ENCODE measurements at places on chromosomes 1 and 21.

DNA sequence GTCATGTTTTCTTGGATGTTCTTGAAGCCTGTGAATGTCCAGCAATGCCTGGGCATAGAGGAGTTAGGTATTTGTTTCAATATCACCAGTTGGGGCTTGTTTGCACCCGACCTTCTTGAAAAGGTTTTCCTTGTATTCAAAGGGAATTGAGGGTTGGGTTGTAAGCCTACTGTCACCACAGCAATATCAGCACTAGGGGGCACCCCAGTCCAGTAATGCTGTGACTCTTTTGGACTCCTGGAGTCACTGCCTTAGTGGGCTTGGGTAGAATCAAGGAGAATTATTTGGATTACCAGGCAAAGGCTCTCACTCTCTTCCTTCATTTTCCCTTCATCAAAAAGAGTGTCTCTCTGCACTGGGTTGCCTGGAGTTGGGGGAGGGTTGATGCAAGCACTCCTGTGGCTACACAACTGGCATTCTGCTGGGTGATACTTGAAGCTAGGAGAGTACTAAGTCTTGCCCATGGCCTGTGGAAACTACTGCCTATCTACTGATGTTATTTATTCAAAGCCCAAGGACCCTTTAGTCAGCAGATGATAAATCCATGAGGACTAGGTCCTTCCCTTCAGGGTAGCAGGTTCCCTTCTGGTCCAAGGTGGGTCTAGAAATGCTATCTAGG lies 34.5 kb downstream of the OR10R2 start:
- DNase-seq = no peak

DNA sequence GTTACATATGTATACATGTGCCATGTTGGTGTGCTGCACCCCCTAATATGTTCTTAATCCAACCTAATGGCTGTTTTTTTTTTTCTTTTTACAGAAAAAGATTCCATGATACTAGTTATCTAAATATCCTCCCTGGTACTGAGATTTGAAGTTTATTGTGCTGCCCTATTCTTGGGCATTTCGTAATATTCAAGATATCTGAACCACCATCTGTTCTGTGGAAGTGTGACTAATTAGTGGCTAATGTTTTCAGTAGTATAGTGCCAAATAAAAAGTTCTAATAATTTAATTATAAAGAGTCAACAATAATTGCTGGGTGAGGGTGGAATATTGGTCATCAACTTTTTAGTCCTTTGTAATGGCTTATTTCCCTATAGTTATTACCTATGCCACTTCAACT lies 217.5 kb downstream of the GABPA start:
- DNase-seq = no peak

- no peak for DNase-seq
Measured at GRCh38 chr1:84913555-84913892, 20.5 kb upstream of the LPAR3 start.

DNA sequence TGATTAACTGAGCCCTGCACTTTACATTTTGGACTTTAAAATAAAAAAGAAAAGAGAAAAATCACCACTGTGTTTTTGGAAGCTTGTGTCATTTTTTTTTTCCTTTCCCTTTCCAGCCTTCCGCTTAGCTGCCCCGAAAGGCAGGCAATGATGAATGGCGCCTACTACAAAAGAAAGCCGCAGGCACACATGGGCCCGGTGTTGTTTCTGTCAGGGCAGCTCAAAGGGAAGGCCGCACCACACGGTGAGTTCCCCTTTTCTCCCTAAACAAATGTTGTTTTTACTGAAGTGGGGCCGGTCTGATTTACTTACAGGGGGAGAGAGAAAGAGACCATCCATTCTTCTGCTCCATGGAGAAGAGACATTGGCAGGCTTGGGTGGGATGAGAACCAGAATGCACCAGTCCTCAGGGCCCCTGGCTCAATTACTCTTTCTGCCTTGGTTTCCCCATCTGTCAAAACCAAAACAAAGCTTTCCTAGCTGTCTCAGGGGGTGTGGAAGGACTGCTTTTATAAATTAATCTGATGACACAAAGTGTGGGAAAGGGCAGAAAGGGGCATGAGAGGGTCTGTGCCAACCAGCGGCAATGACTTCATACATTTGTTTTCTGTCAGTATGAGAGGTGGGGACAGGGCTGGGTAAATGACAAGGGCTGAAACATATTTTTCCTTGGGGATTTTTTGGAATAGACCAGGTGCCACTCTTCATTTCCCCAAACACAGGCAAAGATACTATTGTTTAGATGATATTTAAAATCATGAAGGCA lies 91.4 kb upstream of the PLXNA2 start:
- DNase-seq = no peak

- no peak for DNase-seq
Measured at GRCh38 chr1:204130981-204131892, 20.6 kb downstream of the ETNK2 start.

GRCh38 chr1:116711263-116711840 lies 42.9 kb upstream of the CD2 start:
- DNase-seq = no peak

GRCh38 chr1:94795434-94795833 lies 24.7 kb upstream of the SLC44A3 start:
- no peak for DNase-seq

DNA sequence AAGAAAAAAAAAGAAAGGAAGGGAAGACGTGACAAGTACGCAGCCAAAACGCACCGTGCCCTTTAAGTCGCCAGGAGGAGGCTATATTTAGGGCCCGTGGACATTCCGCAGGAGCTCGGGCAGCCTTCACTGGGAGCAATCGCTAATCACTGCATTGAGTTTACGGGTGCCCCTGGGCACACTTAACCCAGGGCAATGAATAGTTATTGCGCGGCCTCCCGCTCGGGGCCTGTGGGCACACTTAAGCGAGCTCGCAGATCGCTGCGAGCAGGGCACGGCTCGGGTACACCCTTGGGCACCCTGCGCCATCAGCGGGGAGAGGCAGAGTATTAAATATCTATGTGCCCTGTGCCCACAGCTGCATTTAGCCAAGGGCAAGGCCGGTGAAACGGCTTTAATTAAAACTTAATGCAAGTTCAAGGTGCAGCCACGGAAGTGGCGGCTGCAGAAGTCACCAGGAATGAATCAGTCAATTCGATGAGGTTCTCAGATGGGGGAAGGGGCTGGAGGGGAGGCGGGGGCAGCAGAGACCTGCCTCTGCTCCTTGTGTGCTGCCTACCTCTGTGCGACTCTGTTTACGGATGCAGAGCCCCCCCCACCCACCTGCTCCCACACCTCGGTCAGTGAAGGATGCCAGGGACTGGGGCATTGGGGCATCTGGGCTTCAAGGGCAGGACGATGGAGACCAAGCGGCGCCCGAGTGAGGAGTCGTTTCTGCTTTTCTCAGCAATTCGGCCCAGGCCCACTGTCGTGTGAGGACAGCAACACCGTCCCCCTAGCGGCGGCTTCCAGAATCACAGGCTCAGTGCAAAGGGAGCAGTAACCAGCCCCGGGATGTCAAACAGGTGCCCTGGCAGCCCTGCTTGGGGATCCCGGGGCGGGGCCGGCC lies 51.8 kb upstream of the TARDBP start:
- no peak for DNase-seq

GRCh38 chr1:244835276-244836134 lies at the start of gene COX20:
COX20 (plus strand) TSS chr1:244835658; CDS start chr1:244835715, 57 bp downstream.
- no peak for DNase-seq

DNA sequence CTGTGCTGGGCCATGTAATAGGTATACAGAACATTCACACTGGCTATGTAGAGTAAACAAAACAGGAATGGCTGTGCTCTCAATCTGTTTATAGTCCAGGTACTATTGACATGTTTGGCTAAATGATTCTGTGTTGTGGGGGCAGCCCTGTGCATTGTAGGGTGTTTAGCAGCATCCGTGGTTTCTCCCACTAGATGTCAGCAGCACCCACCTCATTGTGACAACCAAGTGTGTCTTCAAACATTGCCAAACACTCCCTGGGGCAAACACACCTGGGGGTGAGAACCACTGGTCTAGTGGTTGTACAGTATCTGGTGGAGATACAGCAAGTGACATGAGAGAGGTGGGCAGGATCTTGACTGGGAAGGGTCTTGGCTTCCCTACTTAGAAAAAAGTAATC lies 80.4 kb upstream of the SPATA6 start:
- no peak for DNase-seq

DNA sequence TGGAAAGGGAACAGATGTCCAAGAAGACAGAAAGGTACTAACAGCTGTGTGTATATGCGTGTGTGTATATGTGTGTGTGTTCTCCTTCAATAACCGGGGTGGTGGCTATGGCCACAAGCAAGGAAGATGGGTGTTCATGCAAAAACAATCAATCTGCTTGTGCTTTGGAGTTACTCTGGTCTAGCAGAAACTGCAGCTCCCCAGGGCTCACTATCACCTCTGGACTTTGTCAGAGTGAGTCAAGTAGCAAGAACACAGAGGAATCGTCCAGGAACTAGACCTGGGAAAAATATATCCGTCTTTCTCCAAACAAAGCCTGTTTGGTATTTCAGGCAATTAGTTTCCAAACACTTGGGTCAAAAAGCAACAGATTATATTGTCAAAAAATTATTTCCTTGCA lies 68.6 kb downstream of the GNG12 start:
- no peak for DNase-seq

GRCh38 chr1:167263819-167264464 lies 43.3 kb downstream of the POU2F1 start:
- no peak for DNase-seq

DNA sequence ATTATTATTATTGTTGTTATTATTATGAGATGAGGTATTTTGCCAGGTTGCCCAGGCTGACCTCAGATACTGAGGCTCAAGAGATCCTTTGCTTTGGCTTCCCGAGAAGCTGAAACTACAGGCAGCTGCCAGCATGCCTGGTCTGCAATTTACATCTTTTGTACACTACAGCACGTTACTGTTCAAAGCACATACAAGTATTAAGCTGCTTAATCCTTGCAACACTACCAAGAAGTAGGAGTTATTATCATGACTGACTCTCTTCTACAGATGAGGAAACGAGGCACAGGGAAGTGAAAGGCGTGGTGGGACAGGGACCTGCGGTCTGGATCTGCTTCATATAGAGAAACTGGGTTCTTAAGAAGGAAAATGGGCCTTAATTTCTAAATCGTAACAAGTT lies 11.6 kb downstream of the ERG start:
- no peak for DNase-seq

DNA sequence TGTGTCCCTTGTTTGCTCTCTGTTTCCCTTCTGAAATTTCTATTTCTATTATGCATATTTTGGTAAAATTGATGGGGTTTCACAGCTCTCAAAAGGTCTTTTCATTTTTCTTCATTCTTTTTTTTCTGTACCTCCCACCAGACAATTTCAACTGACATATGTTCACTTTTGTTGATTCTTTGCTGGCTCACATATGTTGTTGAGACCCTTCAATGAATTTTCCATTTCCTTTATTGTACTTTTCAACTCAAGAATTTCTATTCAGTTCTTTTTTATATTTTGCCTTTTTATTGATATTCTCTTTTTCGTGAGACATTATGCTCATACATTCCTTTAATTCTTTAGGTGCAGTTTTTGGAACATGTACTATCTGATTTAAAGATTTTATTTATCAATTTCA lies 102.6 kb upstream of the GRIK1 start:
- DNase-seq = no peak

DNA sequence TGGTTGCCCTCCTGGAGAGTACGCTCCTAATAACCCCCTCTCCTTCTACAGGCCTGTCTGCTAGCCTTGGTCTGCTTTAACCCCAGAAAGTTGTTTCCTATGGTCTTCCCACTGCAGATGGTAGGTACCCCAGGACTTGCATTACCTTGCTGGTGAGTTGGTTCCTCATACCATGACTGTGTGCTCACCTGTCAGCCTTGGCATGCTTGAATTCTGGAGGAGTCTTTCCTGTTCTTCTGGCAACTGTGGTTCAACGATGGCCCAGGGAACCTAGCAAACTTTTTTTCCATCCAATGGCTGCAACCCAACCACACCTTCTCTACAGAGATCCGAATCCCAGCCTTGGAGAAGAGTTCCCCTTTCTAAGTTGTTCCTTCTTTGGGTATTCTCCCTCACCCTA lies 36.9 kb downstream of the RPS6KC1 start:
- DNase-seq = no peak

- DNase-seq = no peak
Measured at GRCh38 chr1:31757204-31757679, 6.9 kb downstream of the ADGRB2 start.

- DNase-seq = no peak
Measured at GRCh38 chr1:28507646-28508434, 2.0 kb downstream of the RCC1 start.

DNA sequence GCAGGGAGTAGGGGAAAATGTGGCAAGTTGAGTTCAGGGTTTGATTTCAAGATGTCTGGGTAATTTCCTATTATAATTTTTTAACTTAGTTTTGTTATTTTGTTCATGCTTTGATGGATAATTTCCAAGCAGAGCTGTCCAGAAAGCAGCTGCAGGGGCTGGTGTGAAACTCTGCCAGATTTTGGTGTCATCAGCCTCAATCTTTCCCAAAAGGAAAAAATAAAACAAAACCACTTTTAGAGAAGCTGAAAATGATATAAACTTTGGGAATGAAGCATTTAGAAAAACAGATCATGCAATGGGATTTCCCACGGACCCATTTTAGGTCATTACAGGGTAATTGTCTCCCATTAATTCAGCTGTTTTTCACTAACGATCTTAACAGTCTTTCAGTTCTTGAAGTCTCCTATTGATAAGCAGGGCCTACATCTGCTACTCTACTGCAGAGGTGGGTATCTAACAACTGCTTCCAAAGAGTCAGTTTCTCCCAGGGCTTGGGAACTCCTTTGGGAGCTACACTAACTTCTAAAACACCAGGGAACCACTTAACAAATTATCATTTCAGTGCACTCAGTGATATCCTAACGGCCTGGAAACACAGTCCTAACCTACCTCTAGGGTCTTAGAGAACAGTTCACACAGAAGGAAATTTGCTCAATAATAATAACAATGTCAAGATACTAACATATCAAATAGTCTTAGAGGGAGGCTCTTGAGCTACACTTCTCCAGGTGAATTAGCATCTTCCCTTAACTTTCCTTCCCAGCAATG lies 12.3 kb downstream of the ZNF436 start:
- no peak for DNase-seq

DNA sequence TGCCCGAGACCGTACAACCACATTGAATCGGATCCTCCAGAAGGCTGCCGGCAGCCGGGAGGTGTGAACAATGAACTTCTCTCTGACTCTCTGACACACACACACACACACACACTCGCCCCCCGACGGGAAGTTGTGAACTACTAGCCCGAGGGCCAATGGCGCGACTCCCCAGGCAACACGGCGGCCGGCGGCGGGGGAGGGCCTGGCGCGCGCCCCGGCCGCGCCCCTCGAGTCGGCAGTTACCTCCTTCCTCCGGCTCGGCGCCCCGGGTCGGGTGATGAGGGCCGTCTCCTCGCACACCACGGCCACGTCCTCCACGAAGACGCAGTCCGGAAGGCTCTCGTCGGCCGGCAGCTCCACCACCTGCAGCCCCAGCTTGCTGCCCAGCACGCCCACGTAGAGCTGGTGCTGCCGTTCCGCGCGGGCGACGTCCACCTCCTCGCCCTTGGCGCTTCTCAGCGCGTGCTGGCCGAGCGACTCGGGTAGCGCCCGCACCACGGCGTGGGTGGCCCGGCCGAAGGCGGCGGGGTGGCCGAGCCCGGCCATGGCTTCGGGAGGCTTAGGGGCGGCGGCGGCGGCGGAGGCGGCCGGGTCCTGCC lies 361 bp downstream of the DDAH1 start:
- no peak for DNase-seq
